Stimulated activated CD8-positive, alpha-beta memory T cell treated with anti-CD3 and anti-CD28 coated beads, Interleukin-7, amount 100 ng/mL, for 1 hour (primary cell): ENCODE measurements at places on chromosomes 1 and 21.

- DNase-seq: peak; percentile 76
These were observed 7.2 kb downstream of the ZDHHC18 start for GRCh38 chr1:26833432-26834405.

GRCh38 chr1:21693732-21694131 lies 24.6 kb upstream of the RAP1GAP start:
- no peak for DNase-seq

GRCh38 chr1:83515578-83516154 lies 483.3 kb downstream of the TTLL7 start:
- no peak for DNase-seq

GRCh38 chr1:197469620-197470210 lies 201.7 kb downstream of the CRB1 start:
- DNase-seq: no peak

DNA sequence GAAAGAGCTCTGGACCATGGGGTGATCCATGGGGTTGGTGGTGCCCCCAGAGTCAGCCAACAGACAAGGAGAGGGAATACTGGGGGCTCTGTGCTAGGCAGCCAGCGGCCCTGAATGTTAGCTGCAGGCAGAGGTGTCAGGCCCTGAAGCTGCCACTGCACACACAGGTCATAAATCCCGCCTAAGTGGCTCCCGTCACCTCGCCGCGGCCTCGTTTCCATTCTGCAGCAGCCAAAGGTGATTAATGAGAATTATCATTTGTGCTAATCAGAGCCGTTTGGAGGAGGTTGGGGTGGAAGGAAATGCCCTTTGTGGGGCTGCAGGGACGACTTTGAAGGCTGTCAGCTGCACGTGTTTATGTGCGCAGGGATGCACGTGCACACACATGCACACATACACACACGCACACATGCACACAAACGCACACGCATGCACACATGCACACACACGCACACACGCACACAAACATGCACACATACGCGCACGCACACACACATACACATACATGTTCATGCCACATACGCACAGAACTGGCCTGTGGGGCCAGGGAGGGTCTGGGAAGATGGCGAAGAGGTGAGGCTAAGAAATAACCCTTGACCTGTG lies 88.8 kb upstream of the ARHGEF16 start:
- no peak for DNase-seq

GRCh38 chr21:27359141-27359540 lies 392.3 kb upstream of the ADAMTS5 start:
- DNase-seq: no peak

DNA sequence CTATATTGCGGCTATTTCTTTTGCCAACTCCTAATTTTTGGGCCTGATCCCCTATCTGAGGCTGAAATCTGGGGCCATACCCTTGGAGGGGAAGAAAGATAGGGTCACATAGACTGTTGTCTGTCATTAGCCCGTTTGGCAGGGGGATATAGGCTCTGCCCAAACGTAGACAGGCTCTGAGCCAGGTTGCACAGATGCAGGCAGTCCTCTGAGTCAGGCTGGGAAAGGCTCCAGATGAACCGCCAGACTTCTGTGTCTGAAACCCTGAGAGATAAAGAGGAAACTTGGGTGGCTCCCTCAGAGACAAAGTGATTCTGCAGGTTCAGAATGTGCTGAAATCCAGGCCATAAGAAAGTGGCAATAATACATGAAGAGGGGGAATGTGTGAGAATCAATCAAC lies 4.0 kb upstream of the CAP1 start:
- no peak for DNase-seq

GRCh38 chr1:230781594-230781993 lies 34.4 kb downstream of the CAPN9 start:
- DNase-seq: no peak

DNA sequence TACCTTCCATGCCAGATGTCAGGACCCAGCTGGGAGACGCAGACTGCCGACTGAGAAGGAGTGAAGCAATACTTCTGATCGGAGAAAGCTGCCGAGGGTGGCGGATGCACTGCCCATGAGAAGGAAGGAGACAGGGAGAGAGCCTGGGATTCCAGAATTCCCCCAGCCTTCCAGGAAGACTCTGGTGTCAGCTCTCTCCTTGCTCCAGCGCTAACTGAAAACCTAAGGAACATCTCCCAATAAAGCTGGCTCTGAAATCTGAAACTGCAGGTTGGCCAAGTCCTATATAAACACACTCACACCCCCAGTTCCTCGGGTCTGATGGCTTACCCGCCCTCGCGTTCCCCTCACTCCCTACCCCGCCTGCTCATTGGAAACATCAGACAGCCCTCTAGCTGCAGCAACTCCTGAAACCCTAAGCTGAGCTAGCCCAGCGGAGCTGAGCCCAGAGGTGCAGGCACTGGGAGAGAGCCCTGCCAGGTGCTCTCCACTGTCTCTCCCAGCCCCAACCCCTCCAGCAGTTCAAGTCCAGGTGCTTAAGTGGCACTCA lies 52.3 kb downstream of the PLEKHA6 start:
- DNase-seq: no peak

- no peak for DNase-seq
These were observed 14.4 kb downstream of the PRR9 start for GRCh38 chr1:153231785-153232184.

DNA sequence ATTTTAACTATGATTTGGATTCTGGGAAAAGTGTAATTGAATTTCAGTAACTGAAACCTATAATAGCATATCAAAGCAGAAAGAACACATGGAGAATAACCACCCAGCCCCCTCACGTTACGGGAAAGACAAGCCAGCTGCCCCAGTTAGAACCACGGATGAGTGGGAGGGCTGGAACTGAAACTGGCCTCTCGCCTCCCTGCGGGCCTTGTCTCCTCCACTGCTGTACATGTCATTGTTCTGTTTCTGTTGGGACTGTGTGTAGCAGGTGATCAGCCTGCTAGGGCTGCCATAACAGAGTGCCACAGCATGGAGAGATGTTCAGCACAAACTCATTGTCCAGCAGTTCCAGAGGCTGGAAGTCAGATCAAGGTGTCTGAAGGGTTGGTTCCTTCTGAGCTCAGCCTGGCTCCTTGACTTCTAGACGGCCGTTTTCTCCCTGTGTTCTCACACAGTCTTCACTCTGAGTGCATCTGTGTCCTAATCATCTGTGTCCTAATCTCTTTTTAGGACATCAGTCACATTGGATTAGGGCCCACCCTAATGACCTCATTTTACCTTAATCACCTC lies 52.4 kb downstream of the MAP3K21 start:
- no peak for DNase-seq

- DNase-seq: no peak
These were observed 1148.8 kb upstream of the ADGRL4 start for GRCh38 chr1:80155371-80155770.

DNA sequence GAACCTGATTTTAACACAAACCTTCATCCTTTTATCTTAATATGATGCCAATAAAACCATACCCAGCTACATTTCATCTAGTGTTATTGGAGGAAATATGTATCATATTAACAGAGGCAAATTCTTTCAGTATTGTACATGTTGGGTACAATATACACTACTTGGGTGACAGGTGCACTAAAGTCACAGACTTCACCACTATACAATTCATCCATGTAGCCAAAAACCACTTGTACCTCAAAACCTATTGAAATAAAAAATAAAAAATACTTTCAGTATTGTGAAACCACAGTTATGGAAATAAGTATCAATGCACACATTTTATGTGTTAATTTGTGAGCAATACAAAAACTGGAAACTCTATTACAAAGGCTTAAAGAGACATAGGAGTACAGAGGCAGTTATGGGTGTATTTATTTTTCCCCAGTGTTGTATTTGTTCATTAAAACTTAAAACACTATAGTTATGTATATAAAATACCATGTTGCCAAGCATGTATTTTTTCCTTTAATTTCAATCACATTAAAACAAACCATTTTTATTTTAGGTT lies 25.1 kb upstream of the GPR88 start:
- DNase-seq: no peak

- no peak for DNase-seq
These were observed 50.5 kb downstream of the MTF2 start for GRCh38 chr1:93129507-93130099.

DNA sequence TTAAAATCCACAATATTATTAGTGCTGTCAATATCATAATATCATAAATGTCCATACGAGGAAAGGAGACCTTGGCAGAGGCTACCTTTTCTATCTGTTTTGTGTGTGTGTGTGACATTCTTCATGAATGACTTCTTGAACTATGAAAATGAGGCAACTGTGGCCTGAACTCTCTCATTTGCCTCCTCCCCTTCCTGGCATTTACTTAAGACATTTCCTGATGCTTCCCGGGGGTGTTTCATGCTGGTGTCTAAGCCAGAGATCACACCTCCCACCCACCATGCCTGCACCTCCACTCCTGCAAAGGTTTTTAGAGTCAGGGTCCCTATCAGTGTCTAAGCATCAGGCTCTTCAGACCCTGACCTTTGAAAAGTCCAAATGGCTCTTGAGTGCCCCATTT lies 420.9 kb downstream of the KIF26B start:
- no peak for DNase-seq

DNA sequence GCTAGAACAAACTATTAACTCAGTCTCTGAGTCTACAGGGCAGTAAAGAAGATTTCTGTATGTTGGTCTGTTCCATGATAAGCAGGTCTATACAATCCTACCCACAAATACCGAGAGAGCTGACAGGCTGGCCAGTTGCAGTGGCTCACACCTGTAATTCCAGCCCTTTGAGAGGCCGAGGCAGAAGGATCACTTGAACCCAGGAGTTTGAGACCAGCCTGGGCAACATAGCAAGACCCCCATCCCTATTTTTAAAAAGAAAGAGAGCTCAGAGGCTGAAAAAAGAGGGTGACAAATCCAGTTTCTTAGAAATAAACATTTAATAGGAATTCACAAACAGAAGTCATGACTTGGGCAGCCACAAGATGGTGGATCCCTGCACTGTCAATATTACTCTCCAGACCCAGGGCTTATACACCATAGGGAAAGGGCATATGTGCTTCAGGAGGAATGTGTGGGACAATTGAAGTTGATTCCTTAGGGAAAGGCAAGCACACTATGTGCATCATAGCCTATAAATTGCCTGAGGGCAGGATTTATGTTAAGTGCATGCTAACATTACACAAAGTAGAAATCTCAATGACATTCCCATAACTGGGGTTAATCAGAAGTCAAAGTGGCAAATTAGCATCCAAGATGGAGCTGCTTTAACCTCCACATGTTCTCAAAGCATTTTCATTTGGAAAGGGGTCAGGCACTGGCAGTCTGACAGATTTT lies 66.8 kb downstream of the SLC16A1 start:
- no peak for DNase-seq
